ENCODE measurements at places on chromosomes 2 and 18.
A peak's percentile ranks its signal among the peaks of the same experiment; 100 is the strongest.

DNA sequence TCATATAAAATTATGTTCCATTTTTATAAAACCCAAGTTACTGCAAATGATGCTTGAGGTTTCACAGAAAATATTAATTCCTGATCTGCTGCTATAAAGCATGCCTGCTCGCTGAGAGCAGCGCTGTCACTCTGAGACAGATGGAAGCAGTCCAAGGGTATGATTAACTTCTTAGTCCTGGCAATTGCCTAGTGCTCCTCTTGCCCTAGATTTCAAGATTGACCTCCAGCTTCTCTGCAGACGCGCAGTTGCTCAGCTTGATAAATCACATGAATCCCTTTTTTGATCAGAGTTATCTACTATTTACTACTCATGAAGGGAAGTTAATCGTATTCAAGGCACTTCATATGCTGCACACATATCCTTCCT lies 154.6 kb upstream of the REV1 start:
- H3K36me3 ChIP-seq, result no peaks in the 10 kb centered on the region
- peak; percentile 65 for DNase-seq
- peaks cover 17% of the 10 kb centered on the region for H3K4me1 ChIP-seq
- H3K27me3 ChIP-seq, result no peaks in the 10 kb centered on the region
- no peak overlapping the region for H3K27ac ChIP-seq

- peaks cover 22% of the 10 kb centered on the region for H3K27me3 ChIP-seq
- no peak overlapping the region for H3K4me3 ChIP-seq
- no peaks in the 10 kb centered on the region for H3K36me3 ChIP-seq
- no peak for DNase-seq
- H3K27ac ChIP-seq, result no peak overlapping the region
Observed at GRCh38 chr18:22253676-22254075, 84.3 kb downstream of the GATA6 start.

- H3K4me1 ChIP-seq, result peaks cover 16% of the 10 kb centered on the region
- no peaks in the 10 kb centered on the region for H3K36me3 ChIP-seq
- peak; percentile 91 for DNase-seq
- H3K27ac ChIP-seq, result peak overlapping the region; percentile 16
Observed at GRCh38 chr2:9753276-9753600, 90.0 kb upstream of the TAF1B start.

DNA sequence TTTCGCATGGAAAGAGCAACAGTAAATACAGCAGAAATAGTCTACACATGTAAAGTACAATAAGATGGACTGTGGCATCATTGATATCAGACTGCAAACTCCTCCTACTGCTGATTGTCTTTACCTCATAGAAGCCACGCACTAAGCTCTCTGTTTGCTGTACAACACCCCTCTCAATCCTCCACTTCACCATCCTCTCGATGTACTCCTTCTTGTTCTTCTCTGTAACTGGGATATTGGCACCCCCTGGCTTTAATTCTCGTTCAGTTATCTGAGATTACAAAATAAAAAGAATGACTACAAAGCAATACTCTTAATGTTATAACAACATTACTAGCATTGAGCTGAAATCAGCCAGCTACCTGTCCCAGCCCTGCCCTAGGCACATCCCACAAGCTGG lies 49.3 kb upstream of the STK17B start:
- DNase-seq, result no peak
- no peak overlapping the region for H3K4me3 ChIP-seq
- H3K27ac ChIP-seq, result no peak overlapping the region
- H3K27me3 ChIP-seq, result no peaks in the 10 kb centered on the region
- 0 out of 2 replicates have a peak, but pooled peaks cover 1% of the 10 kb centered on the region for H3K4me1 ChIP-seq

DNA sequence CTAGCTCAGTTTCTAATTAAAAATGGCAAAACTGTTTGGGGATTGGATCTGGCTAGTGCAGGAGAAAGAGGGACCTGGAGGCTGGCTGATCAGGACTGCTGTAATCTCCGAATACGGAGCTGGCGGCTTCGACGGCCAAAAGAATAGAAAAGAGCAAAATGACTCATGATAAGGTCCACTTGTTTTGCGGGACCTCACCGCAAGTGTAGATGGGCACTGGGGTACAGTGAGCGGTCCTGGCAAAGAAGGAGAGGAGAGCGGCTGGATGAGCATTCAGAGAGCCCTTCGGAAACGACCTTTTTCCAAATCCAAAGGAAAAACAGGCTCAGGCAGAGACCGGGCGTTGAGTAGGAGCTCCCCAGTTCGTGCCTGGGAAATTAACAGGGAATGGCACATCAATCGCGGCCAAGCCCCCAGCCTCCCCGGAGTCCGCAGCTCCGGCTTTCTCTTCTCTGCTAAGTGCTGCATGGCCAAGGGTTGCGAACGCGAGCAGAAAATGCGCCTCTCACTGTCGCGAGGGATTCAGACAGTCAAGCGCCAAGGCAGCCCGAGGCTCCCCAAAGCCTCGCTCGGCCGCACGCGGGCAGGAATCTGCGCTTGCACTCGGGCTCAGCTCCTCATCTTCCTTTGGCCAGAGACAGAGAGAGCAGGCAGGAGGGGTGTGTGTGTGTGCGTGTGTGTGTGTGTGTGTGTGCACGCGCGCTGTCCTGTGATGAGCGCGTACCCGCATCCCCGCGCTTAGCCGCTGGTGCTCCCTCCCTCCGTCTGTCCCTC lies 1.8 kb downstream of the DCC start:
- no peaks in the 10 kb centered on the region for H3K4me1 ChIP-seq
- H3K4me3 ChIP-seq, result no peak overlapping the region

GRCh38 chr2:102111823-102112222 lies 30.7 kb upstream of the IL1R1 start:
- no peak overlapping the region for H3K27ac ChIP-seq
- DNase-seq, result no peak
- H3K4me3 ChIP-seq, result no peak overlapping the region
- no peaks in the 10 kb centered on the region for H3K27me3 ChIP-seq

DNA sequence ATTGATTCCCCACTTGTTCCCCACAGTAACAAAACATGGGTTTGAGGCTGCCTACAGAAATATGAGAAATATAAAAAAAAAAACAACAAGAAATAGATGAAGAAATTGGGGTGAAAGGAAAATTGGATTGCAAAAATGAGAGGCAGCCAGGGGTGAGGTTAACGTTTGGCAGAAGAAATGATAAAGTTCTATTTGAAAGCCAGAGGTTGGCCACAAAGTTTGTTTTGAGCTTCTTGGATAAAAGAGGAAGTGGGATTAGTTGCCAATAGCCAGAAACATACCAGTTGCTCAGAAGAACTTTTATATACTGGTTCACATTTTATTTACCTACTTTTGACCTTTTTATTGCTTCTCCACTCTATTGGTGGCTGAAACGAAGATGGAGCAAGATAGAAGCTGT lies 67.5 kb downstream of the FASTKD2 start:
- DNase-seq, result no peak
- H3K36me3 ChIP-seq, result no peaks in the 10 kb centered on the region
- H3K4me3 ChIP-seq, result no peak overlapping the region
- no peaks in the 10 kb centered on the region for H3K27me3 ChIP-seq
- H3K4me1 ChIP-seq, result no peaks in the 10 kb centered on the region
- no peak overlapping the region for H3K27ac ChIP-seq

DNA sequence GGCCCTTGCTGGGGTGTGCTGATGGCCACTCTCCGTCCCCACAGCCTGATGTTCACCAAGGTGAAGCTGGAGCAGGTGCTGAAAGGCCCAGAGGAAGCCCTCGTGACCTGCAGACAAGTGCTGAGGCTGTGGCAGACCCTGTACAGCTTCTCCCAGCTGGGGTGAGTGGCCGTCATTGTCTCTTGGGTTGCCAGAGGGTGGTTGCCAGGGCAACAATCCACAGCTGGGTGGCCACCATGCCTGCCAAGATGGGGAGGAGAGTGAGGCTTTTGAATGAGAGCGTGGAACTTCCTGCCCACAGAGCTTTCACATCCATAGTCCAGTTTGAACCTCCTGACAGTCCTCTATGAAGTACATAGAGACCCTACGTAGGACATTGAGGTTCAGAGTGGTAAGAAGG lies 108.8 kb downstream of the STPG4 start:
- H3K27ac ChIP-seq, result no peak overlapping the region
- H3K4me1 ChIP-seq, result peaks cover 18% of the 10 kb centered on the region
- H3K27me3 ChIP-seq, result no peaks in the 10 kb centered on the region
- DNase-seq, result no peak
- H3K4me3 ChIP-seq, result no peak overlapping the region

DNA sequence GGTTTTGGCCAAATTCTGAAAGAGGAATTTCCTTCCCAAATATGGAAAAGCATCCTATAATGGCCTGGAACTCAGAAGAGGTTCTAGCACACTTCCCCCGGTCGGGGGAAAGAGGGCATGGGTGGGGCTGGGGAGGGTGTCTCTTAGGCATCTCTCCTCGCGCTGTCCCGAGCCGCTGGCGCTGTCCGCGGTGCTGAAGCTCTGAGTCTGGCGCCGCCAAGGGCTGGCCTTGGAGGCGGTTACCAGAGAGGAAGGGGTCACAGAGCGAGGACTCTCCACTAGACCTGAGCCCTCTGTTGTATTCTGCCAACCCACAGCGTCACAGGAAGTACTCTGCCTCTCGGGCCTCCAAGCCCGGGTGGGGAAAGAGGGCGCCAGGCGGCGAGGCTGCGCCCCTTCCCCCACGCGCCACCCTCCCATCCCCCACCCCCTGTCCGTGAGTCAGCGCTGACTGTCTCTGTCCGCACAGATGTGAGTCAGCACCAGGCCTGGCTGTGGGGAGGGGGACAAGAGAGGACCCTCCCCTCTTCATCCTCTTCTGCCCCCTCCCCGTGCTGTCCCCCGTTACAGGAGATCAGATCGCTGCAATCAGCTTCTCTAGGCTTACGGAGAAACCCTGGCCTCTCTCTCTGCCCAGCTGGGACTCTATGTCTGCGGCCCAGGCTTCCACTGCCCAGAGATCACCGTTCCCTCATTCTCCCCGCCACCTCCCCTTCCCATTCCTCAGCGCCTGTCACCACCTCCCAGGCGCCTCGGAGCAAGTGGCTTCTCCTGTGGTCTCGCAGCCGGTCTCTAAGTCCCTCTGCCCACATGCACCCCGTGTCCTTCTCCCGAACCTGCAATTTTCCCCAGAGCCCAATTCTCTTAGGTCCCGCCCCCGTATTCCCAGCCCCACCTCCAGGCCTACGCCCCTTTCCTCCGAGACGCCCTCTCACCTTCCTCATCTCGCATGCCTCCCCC lies 779 bp downstream of the PTPRN start:
- peak; percentile 65 for DNase-seq
- H3K27ac ChIP-seq, result peak overlapping the region; percentile 32
- H3K27me3 ChIP-seq, result no peaks in the 10 kb centered on the region
- H3K4me1 ChIP-seq, result peaks cover 6% of the 10 kb centered on the region

DNA sequence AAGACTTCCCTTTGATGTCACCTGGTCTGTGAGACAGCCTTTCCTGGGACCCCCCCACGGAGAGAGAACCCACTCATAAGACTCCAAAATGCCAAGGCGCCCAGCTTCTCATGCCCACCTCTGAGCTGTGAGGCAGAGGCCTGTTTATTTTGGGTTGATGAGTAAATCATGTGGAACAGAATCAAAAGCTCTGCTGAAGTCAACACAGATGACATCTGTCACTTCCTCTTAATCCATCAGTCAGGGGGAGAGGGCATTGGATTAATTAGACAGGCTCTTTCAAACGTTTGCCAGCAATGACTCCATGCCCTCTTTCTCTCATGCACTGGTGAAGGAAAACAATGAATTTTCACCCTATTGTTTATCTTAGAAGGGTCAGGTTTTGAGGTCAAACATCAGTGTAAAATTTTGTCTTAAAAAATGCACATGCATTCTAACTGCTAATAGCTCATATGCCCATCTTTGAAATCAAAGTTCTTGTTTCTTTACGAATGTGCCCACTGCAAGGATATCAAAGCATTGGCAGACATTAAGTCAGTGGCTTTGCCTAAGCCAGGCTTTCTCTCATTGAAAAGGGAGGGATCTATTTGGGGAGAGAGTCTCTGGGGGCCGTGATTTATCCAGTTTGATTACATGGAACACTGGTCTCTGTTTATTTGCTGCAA lies 184.1 kb downstream of the ACKR3 start:
- H3K4me1 ChIP-seq, result 0 out of 2 replicates have a peak, but pooled peaks cover 2% of the 10 kb centered on the region
- H3K4me3 ChIP-seq, result no peak overlapping the region
- H3K36me3 ChIP-seq, result no peaks in the 10 kb centered on the region

DNA sequence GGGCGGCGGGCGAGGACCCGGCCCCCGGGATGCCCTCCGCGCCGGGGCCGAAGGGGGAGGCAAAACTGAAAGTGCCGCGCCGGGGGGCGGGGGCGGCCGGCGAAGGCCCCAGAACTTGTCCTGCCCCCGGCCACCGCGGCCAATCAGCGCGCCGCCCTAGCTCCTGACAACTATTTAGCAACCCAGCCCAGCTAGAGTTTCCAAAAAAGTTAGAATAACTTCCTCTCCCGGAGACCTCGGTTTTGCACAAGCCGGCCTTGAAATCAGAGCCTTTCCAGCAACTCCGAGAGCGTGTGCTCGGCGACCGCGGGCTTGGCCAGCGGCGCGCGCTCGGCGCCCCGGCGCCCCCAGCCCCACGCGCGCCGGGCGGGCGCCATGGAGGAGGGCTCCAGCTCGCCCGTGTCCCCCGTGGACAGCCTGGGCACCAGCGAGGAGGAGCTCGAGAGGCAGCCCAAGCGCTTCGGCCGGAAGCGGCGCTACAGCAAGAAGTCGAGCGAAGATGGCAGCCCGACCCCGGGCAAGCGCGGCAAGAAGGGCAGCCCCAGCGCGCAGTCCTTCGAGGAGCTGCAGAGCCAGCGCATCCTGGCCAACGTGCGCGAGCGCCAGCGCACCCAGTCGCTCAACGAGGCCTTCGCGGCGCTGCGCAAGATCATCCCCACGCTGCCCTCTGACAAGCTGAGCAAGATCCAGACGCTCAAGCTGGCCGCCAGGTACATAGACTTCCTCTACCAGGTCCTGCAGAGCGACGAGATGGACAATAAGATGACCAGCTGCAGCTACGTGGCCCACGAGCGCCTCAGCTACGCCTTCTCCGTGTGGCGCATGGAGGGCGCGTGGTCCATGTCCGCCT lies at the start of gene TWIST2:
TSS of gene TWIST2 (plus strand) at position 245 of the 850 bp plus-strand sequence. CDS start at position 376, 131 bp downstream.
- peaks cover 17% of the 10 kb centered on the region for H3K4me1 ChIP-seq
- H3K36me3 ChIP-seq, result peaks cover 5% of the 10 kb centered on the region
- peak within 1 kb of the TSS; percentile 95 for H3K27ac ChIP-seq
- H3K4me3 ChIP-seq, result peak within 1 kb of the TSS; percentile 90

GRCh38 chr2:136013136-136013685 lies 27.8 kb upstream of the DARS1 start:
- peaks cover 8% of the 10 kb centered on the region for H3K27me3 ChIP-seq
- H3K4me1 ChIP-seq, result peaks cover 1% of the 10 kb centered on the region
- H3K27ac ChIP-seq, result no peak overlapping the region

GRCh38 chr18:74478880-74479279 lies 17.3 kb upstream of the CNDP2 start:
- no peak overlapping the region for H3K4me3 ChIP-seq
- H3K36me3 ChIP-seq, result no peaks in the 10 kb centered on the region
- peaks cover 13% of the 10 kb centered on the region for H3K27me3 ChIP-seq
- no peaks in the 10 kb centered on the region for H3K4me1 ChIP-seq
- no peak for DNase-seq

DNA sequence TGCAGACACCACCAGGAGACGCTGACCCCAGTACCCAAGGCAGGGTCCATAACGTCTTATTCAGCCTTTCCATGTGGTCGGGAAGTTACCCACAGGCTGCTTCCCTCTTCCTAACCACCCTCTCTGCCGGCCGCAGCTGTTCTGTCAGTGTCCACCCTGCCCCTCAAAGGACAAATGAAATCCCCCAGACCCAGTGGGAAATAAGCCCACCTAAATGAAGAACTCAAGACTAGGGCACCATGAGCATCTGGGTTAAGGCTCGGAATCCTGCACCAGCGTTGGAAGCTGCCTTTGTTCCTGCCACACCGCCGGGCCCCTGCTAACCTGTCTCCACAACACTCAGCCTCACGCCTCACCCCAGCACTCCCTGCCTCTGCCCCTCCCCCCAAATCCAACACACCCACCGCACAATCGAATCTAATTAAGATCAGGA lies 21.7 kb downstream of the BCL11A start:
- peaks cover 25% of the 10 kb centered on the region for H3K27me3 ChIP-seq
- H3K36me3 ChIP-seq, result no peaks in the 10 kb centered on the region
- DNase-seq, result no peak
- H3K4me1 ChIP-seq, result peaks cover 4% of the 10 kb centered on the region

GRCh38 chr2:95344215-95344583 lies 47.1 kb downstream of the KCNIP3 start:
- DNase-seq, result no peak
- H3K4me1 ChIP-seq, result peaks cover 3% of the 10 kb centered on the region
- H3K4me3 ChIP-seq, result no peak overlapping the region
- no peak overlapping the region for H3K27ac ChIP-seq

Measured in IMR-90 (cell line).